ENCODE measurements at places on chromosomes 1 and 21.

DNA sequence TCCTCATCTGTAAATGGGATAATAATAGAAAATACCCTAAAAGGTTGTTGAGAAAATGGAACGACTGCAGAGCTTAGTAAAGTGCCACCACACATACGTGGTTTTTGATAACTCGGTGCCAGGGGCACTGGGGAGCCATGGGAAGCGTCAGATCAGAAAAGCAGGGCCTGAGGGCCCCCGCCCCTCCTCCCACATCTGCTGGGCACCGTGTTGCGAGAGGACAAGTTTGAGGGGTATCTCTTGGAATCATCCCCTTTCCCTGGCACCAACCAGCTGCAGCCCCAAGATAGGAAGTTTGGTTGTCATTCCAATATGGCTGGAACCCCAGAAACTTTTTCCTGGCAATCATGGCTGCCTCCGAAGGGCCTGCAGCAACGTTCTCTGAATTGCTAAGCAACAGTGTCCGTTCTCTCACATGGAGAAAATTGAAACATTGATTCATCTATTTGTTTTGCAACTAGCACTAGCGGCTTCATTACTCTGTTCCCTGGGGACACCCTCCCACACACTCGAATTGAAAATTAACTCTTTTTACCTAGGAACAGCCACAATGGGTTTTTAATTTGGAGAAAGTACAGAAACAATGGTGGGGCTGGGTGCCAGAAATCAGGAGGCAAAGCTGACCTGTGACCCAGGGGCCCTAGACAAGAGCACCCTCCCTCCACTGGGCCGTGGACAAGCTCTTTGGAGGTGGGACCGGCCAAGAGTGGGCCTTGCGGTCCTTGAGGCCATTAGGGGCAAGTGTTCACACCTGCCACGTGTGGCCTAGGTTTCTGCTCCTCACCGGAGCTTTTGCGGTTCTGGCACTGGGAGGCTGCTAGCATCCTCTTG is 190.0 kb upstream of the VAMP3 start:
- no peak for DNase-seq

- no peak for DNase-seq
Measured at GRCh38 chr1:146020058-146021049, 1.2 kb downstream of the HJV start.

DNA sequence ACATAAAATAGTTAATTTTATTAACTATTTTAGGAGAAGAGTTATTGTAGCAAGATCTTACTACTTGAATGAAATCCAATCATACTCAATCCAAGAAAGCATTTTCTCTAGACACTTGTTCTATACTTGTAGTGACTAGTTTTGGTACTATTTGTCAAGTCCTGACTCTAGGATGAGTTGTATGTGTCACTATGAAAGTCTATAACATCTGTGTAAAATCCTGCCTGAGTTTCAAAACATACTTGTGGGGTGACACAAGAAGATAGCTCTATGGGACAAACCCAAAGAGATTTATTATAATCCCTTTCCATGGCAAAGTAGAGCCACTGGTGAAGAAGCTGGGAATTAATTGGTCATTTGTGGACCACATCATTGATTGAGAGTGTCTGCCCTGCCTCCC is 1042.2 kb upstream of the ADGRL4 start:
- no peak for DNase-seq

DNA sequence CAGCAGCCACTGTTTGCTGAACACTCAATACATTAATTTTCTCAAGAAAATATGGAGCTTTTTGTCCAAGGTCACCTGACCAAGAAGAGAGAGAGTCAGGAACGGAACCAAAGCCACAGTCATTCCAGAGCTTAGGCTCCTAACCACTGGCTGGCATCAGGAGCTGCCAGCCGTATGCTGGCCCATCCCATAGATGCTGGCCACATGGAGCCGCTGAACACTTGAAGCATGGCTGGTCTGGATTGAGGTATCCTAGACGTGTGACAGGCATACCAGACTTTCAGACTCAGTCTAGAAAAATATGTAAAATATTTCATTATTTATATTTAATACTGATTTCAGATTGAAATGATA is 458.7 kb downstream of the MATN1 start:
- no peak for DNase-seq

DNA sequence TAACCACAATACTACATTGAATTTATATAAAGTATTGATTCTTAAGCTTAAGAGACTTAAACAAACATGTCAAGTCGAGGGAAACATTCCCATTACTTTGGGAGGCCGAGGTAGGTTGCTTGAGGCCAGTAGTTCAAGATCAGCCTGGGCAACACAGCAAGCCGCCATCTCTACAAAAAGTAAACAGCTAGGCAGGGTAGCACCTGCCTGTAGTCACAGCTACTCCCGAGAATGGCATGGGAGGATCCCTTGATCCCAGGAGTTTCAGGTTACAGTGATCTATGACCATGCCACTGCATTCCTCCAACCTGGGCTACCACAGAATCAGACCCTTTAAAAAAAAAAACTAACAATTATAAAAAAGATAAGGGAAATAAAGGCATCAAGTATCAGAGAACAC is 50.4 kb downstream of the EIF4G3 start:
- no peak for DNase-seq

- DNase-seq, result no peak
Measured at GRCh38 chr1:4529446-4530165, 124.8 kb upstream of the AJAP1 start.

- DNase-seq, result no peak
Measured at GRCh38 chr1:56963667-56964066, 2.1 kb downstream of the C8B start.

DNA sequence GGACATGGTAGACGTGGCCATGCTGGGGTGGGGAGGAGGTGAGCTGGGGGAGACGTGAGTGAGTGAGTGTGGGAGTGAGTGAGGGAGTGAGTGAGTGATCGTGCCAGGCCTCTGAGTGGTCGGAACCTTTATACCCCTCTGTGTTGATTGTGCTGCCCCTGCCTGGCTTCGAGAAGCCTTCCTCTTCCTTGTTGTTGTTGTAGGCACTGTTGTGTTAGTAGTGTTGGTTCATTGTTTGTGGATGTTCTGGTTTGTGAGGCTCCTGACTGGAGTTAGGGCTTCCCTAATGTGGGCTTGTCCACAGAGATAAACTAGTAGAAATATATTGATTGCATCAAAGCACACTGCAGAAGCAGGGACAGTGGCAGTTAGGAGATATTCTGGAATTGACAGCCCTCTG is at the start of gene KRTAP10-3:
Gene KRTAP10-3 (minus strand): TSS at position 101 of the 400 bp plus-strand sequence. CDS start 80 bp downstream, at position 21.
- no peak for DNase-seq

- peak; percentile 13 for DNase-seq
Measured at GRCh38 chr1:73205294-73205973, 923.1 kb upstream of the NEGR1 start.

DNA sequence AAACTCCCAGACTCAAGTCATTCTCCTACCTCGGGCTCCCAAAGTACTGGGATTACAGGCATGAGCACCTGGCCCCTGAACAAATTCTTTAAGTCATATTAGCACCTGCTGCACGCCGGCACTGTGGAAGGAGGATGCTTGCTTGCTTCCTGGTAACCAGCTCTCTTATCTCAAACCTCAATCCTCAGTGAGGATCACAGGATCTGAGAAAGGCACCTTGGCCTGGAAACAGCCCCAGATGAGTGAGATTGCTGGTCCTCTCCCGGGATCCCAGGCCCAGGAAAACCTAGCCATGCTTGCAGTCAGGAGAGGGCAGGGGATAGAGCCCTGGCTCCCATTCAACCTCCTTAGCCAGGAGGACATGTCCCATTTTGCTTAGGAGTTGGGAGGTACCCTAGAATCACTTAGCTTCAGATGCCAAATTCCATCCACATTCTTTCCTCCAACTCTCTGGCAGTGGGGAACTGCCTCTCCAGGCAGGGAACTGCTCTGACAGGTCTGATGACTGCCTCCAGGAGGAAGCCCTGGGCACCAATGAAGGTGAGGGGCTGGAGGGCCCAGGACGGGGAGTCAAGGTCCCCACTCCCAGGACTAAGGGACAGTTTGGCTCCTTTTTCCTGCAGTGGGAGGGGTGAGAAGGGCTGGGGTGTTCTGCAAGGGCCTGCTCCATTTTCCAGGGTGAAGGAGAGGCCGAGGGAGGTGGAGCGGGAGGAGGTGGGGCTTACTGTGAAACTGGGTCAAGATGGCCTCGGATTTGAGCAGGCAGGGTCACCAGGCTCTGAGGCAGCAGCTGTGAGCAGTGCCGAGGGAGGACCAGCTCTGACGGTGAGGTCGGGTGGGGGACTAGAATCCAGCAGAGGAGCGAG is 9.5 kb downstream of the GPR37L1 start:
- no peak for DNase-seq

DNA sequence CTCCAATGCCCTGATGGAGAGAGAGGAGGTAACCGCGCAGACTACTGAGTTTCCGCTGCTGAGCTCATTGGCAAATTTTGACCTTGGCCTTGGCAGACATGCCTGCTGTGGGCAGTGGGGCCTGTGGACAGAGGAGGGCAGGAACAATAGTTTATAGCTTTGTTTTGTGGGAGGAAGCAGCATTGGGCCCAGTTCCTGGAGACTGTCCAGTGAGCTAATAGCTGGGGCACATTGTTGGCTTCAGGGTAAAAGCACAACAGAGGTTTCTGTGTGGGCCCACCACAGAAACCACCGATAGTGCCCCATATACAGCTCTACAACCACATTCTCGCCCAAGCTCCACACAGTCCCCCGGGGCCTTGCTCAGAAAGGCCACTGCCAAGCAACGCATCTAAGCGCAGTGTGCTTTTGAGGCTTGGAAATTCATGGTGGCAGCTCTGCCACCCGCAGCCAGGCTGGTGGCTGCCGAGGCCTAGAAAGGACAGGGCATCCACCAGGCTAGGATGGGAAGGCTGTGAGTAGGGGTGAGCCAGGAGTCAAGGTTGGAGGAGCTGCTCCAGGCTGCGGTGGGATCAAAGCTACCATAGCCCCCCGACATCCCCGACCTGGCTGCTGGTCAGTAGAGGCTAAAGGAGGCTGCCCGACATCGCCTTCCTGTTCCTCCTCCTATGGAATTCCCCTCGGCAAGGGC is 43.2 kb downstream of the NEK2 start:
- no peak for DNase-seq

GRCh38 chr1:161193561-161194235 is 5.2 kb downstream of the ADAMTS4 start:
- DNase-seq, result no peak

DNA sequence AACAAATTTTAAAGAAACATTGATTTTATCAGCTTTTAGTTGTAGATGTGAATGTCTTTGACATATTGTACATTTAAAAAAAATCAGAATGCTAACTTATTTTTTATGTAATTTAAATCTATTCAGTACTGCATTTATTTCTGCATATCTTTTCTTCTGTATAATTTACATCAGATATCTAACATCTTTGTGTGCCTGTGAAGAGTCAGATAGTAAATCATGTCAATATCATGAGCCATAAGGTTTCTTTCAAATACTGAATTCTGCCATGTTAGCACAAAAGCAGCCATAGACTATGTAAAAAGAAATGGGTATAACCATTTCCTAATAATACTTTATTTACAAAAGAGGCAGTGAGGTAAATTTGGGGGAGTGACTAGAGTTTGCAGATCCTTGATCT is 1829.2 kb downstream of the NCAM2 start:
- DNase-seq, result no peak

- DNase-seq, result no peak
Measured at GRCh38 chr1:162840250-162840839, 20.6 kb downstream of the CCDC190 start.

- no peak for DNase-seq
Measured at GRCh38 chr21:17053321-17053720, 459.5 kb upstream of the CXADR start.

DNA sequence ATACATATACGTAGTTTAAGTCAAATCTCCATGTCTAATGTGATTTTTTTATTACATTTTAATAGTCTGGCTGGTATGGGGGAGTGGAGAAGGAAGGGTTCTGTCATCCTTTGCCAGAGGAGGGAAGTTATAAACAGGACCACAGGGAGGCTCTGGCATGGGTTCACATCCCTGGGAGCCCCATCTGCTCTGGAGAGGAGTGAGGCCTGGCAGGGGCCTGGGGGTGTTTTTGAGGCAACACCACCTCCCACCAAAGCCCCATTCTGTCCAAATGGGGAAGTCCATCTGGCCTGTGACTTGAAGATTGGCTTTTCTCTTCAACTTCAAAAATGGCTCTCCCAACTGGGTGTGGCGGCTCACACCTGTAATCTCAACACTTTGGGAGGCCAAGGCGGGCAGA is 15.8 kb downstream of the DISP3 start:
- DNase-seq, result no peak

GRCh38 chr1:93814795-93815340 is 64.1 kb downstream of the DNTTIP2 start:
- no peak for DNase-seq

GRCh38 chr1:163170975-163171676 is 31.6 kb downstream of the RGS5 start:
- DNase-seq, result peak; percentile 65

DNA sequence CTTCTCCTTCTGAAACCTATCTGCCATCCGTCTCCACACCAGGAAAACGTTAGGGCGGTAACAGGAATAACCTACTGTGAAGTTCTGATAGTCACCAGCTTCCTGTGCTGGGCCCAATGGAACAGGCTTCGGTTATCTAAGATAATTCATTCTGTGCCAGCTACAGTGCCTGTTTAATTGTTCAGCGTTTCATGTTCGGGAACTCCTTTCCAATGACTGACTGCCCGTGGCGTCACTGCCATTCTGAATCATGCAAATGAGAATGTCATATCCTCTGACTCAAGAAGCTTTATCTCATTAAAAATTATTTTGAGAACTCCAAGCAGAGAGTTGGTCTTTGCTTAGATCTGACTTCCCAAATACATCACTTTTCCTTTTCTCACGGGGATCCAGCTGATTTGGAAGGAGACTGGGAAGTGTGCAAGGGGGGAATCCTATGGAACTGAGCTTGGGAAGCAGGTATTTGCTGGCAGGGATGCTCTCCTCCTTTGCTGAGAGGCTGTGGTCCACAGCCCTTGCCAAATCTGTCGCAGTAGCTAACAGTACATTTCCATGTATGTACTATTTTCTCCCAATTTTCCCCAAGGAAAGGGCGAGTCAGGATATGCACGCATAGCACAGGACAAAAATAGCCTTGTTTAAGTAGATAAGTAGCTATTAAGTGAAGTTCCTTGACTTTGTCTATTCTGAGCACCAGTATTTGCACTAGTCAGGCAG is 358.7 kb downstream of the LTN1 start:
- DNase-seq, result no peak

DNA sequence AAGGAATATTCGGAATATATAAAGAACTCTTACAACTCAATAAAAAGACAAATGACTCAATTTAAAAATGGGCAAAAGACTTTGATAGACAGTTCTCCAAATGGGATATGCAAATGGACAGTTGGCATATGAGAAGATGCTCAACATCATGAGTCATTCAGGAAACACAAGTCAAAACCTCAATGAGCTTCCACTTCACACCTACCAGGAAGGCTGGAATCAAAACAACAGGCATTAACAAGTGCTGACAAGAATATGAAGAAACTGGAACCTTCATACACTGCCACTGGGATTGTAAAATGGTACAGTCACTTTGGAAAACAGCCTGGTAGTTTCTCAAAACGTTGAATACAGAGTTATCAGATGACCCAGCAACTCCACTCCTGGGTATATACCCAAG is 17.2 kb downstream of the PGBD5 start:
- no peak for DNase-seq

- DNase-seq, result no peak
Measured at GRCh38 chr1:178908358-178908757, 37.5 kb upstream of the ANGPTL1 start.

- no peak for DNase-seq
Measured at GRCh38 chr1:27570356-27570755, 33.6 kb downstream of the AHDC1 start.

GRCh38 chr1:41648230-41648629 is 163.7 kb upstream of the EDN2 start:
- DNase-seq, result no peak

GRCh38 chr1:185813401-185813979 is 79.3 kb downstream of the HMCN1 start:
- peak; percentile 64 for DNase-seq

GRCh38 chr1:34847094-34847493 is 12.5 kb downstream of the SMIM12 start:
- DNase-seq, result no peak
